ENCODE measurements at places on chromosomes 4 and X.

- DNase-seq: no peak
Observed at GRCh38 chr4:44368413-44369167, 80.0 kb downstream of the KCTD8 start.

GRCh38 chrX:12412561-12412960 lies 274.3 kb downstream of the FRMPD4 start:
- no peak for DNase-seq

DNA sequence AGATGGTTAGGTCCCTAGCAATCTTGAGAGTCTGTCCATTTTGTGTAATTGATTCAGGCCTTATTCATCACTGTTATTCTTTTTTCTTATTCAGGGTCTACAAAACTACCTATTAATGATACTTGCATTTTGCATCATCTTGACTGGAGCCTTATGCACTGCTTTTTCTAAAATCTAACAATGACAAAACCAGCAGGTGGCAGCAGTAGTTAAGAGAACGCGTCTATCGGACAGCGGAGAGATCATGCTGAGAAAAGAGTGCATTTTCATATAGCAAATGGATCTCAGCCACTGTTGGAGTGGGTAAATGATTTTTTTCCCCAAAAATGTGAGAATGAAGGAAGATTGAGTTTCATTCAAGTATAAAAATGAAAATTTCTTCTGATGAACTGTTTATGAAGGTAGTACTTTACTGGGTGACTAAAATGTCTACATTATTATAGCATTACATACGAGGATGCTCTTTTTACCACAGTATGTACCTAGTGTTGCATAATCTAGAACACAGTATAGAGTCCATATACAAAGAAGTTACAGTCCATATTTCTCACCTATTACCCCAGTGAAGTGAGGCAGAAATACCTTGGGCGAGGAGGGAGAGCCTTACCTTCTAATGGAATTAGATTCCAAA lies 43.2 kb downstream of the TMEM144 start:
- DNase-seq: peak; percentile 17

DNA sequence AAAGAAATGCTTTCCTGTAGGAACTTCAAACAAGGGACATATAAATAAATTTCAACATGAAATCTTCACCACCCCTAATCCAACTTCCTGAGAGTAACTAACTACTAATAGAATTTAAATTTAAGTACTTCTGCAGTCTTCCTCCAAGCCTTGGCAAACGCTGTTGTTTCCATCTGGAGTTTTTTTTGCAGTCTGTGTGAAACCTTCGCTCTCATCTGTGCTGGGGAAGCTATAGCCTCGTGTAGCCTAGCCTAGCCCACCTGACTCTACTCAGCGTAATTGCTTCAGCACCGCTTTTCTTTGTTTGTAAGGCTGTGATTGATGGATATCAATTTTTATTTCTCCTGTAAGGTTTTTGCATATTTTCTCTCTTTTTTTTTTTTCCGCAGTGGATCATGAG lies 30.9 kb downstream of the STOX2 start:
- DNase-seq: no peak

DNA sequence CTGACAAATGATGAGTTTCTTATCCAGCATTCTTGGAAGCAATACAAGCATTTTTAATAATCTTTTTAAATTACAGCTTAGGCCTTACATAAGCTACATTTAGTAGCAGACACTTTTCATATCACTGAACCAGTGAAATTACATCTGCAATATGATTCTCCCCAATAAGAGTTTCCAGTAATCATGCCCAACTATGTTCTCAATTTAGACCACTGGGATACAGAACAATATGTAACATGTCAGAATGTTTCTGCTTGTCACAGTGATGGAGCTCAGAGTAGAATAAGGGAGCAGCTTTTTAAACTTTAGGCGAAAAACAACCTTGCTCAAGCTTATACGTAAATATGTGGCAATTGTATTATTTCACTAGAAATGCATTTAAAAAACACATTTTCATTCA lies 1132.2 kb downstream of the FAT4 start:
- DNase-seq: no peak

DNA sequence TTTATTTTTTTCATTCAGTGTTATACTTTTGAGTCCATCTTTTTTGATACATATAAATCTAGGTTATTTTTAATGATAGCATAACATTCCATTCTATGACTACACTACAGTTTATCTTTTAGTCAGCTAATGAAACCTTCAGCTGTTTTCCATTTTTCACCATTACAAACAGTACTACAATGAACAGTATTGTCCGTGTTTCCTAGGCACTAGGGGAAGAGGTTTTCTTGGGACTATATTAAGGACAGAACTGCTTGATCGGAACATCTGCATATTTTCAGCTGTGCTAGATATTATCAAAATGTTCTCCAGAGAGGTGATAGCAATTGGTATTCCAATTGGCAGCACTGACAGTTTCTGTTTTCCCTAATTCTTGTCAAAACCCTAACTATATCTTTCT lies 44.3 kb upstream of the HCCS start:
- DNase-seq: no peak

GRCh38 chr4:123064390-123064789 lies 142.0 kb upstream of the NUDT6 start:
- DNase-seq: no peak

GRCh38 chr4:78551420-78552351 lies at the start of gene ANXA3:
Gene ANXA3 (plus strand): TSS chr4:78551770. CDS start chr4:78554474, 2,704 bp downstream.
- peak; percentile 49 for DNase-seq

GRCh38 chr4:167854881-167855280 lies 237.5 kb upstream of the ANXA10 start:
- no peak for DNase-seq

DNA sequence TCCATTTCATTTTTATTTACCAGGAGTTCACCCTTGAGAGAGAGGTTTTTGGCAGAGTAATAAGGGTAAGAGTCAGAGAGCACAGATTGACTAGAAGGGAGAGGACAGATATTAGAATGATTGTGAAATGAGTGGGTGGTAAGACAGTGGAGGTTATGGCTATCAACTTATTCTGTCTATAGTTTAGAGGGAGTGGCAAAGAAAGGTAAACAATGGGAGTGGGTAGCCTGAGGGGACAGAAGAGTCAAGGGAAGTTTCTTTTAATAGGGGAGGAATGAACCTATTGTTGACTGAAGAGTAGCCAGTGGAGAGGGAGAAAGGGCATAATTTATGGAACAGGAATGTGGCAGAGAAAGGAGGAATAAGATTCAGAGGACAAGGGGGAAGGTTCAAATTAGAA lies 186.5 kb upstream of the NRK start:
- no peak for DNase-seq

- no peak for DNase-seq
Observed at GRCh38 chrX:109283870-109284269, 198.0 kb downstream of the GUCY2F start.

DNA sequence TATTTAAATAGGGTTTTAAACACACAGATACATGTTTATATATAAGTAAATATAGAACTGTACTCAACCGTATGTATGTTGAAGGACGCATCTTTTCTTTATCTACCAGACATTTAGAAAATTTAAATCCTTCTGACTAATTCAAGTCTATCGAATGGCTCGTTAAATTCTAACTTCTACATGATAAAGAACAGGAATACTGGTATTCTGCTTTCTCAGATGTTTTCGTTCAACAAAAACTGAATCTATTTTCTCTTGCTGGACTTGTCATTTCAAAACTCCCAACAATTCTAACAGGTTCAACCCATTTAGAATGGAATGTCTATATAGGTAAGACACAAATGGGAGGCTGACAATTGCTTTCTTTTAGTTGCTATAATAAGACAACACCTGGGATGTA lies 978.3 kb upstream of the ADGRL3 start:
- no peak for DNase-seq

- DNase-seq: no peak
Observed at GRCh38 chr4:121642876-121643585, 53.7 kb downstream of the ANXA5 start.

DNA sequence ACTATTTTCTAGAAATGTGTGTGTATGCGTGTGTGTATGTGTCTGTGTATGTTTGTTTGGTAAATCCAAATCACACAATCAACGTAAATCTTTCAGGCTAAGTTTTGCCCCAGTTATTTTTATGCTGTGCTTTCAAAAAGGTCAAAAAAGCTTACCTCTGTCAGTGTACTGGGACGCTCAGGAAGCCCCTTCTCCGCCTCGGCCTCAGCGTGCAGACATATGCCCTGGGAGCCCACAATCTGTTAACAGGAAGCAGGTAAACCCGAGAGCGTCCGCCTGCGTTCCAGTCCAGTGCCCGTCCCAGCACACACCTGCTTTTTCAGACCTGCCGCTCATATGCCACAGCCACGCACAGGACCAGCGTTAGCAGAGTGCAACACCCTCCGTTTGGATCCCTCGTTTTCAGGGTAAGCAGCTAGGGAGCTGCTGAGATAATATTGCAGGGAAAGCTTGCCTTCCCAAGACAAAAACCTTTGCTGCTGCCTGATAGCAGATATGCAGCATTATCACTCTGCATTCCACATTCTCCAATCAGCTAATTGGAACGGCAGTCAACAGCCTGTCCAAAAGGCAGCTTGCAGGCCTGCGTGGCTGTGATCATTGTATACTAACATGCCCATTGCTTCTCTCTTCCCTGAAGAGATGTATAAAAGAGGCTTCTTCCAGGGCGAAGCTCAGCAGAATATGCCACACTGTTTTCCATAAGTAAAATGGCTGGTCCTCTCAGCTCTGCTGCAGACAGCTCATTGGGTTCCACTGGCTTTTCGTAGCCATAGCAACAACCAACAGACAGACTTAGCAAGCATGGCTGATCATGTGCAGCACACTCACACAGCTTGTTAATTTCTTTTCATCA lies at the start of gene SORBS2:
TSS of gene SORBS2 (minus strand) at position 686 of the 856 bp plus-strand sequence. CDS start 121,623 bp downstream, outside the sequence.
- peak; percentile 26 for DNase-seq

DNA sequence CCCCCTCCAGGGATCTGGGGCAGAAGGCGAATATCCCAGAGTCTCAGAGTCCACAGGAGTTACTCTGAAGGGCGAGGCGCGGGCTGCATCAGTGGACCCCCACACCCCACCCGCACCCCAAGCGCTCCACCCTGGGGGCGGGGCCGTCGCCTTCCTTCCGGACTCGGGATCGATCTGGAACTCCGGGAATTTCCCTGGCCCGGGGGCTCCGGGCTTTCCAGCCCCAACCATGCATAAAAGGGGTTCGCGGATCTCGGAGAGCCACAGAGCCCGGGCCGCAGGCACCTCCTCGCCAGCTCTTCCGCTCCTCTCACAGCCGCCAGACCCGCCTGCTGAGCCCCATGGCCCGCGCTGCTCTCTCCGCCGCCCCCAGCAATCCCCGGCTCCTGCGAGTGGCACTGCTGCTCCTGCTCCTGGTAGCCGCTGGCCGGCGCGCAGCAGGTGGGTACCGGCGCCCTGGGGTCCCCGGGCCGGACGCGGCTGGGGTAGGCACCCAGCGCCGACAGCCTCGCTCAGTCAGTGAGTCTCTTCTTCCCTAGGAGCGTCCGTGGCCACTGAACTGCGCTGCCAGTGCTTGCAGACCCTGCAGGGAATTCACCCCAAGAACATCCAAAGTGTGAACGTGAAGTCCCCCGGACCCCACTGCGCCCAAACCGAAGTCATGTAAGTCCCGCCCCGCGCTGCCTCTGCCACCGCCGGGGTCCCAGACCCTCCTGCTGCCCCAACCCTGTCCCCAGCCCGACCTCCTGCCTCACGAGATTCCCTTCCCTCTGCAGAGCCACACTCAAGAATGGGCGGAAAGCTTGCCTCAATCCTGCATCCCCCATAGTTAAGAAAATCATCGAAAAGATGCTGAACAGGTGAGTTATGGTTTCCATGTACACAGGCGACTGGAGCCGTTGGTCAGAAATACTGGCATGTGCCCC lies at the start of gene CXCL1:
TSS of gene CXCL1 (plus strand) at position 264 of the 926 bp plus-strand sequence. CDS start at position 342, 78 bp downstream.
- peak; percentile 29 for DNase-seq

GRCh38 chrX:1391370-1391706 lies 575 bp downstream of the SLC25A6 start:
- DNase-seq: peak; percentile 96

- DNase-seq: no peak
Observed at GRCh38 chr4:66430856-66431255, 760.6 kb upstream of the EPHA5 start.

DNA sequence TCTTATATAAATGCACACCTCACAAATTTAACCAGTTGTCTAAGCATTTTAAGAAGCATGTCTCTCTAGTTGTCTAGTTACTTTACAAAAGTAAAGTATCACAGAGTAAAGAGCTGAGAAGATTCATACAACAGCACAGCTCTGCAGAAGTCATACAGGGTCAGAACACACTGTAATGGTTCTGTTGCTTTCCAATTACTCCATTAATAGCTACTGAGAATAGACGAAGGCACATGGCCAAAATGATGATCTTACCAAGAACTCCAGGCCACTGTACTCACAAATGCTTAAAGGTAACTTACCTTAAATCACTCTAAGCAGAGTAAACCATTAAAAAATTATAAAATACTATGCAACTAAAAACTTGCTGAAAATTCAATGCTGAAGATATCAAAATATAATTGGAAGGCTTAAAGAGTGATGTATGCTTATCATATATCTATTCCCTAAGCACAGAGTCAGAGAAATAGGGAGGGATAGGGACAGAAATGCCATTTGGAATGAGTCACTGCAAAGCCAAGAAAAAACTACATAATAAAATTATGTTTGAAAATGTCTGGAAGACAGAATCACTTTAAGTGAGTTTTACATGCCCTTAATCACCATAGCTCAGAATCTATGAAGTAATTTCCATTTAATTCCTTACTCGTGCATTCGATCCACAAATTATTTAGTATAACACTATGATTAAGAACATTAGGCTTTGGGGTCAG lies 71.0 kb downstream of the DDX60L start:
- no peak for DNase-seq

GRCh38 chrX:10089378-10089795 lies 67.4 kb upstream of the CLCN4 start:
- DNase-seq: no peak

DNA sequence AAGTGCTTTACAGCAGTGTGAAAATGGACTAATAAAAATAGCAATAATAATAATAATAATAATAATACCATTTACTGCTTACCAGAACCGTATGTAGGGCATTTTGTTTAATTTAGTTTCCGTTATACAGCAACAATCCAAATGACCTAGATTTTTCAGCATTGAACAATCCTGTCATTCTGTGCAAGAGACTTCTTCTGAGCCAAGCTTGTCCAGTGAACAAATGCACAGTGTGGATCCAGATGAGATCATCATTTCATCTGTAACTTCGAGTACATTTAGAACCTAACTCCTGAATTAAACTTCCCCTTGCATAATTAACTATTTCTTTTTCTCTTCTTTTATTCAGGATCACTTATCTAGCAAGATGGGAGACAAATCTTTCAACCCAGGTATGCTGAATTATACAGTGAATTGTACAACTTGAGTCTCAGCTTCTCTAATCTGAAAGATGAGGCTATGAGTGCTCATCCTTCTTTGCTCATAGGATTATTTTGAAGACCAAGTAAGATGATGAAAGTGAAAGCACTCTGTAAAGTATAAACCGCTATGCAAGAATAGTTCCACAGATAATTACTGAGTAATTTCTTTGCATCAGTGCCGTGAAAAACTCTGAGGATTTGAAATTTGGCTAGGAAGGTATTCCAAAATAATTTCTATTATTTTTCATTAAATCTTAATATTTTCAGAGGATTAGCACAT lies 6.6 kb downstream of the CLNK start:
- no peak for DNase-seq

DNA sequence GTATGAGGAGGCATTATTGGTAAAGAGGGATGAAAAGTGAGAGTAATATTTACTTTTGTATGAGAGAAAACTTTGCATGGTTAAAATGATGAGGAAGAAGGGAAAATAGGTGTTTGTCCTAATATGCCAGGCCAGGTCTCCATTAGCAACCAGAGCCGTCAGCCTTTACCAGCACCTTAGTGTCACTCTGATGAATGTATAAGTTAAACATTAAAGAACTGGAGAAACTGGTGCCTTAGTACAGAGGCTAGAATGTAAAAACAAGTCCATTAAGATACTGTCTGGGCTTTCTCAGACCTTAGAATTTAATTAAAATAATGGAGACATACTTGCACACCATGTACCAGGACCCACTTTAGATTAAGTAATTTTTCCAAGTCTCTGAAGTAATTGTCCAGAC lies 222.3 kb downstream of the FAM47A start:
- no peak for DNase-seq
